ENCODE measurements at places on chromosomes 3 and 15.

- DNase-seq, result no peak
These were observed 23.6 kb upstream of the BCL2A1 start for GRCh38 chr15:79994615-79995014.

GRCh38 chr3:68142441-68142840 is 488.0 kb upstream of the SUCLG2 start:
- DNase-seq, result no peak

- DNase-seq, result no peak
These were observed 429.6 kb downstream of the LPP start for GRCh38 chr3:188583341-188584161.

GRCh38 chr3:157128771-157129681 is 30.9 kb downstream of the CCNL1 start:
- DNase-seq, result no peak

DNA sequence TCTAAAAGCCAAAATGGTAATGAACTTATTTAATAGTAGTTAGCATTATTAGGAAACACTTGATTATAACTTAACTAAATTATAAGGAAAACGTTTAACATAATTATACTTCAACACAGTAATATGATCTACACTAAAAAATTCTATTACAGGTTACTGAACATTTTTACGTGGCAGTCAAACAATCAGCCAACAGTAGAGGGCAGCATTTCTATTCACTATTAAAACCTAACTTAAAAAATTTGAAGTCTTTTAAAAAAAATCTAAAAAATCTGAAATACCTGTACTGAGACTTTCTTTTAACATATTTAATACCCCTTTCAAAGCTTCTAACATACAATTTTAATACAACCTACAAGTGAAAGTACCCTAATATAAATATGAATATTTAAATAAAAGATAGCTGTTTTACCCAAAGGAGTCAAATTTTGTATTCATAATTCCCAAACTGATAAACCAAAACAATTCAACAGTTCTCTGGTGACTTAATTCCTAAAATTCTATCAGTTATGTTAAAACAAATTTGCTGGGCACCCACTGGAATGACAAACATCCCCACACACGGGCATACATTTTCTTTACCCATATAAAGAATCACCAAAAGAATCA is 41.5 kb downstream of the DLG1 start:
- no peak for DNase-seq

DNA sequence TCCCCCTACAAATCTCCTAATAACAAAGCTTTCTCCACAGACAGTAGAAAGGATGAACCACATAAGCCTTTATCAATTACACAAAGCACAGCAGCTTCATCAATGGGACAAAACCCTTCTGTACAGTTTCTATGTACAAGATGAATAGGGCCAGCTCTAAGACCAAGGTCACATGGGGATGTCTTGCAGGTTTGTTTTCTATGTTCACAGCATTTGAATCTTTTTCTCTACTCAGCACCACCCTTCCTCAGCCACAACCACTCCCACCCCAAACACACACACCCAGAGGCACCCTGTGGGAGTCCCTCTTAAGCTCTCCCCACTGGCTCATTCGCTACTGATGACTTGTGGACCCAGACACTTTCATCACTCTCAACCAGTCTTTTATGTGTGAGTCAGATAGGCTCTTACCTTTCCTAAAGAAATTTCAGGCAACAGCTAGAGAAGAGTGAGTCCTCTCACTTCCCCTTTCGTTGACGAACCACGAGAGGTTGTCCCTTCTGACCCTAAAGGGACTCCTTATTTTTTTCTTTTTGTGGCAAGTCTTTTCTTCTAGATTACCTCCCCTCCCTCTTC is 57.9 kb downstream of the ARHGAP31 start:
- no peak for DNase-seq

GRCh38 chr15:73081321-73081958 is 29.2 kb downstream of the NEO1 start:
- peak; percentile 1 for DNase-seq

GRCh38 chr3:56829533-56829932 is 27.8 kb upstream of the ARHGEF3 start:
- DNase-seq, result no peak

- no peak for DNase-seq
These were observed 74.1 kb upstream of the RAP2B start for GRCh38 chr3:153087595-153088566.

GRCh38 chr3:190840146-190840545 is 22.3 kb downstream of the GMNC start:
- no peak for DNase-seq

- no peak for DNase-seq
These were observed 696.0 kb downstream of the ZNF385D start for GRCh38 chr3:21055015-21055414.

DNA sequence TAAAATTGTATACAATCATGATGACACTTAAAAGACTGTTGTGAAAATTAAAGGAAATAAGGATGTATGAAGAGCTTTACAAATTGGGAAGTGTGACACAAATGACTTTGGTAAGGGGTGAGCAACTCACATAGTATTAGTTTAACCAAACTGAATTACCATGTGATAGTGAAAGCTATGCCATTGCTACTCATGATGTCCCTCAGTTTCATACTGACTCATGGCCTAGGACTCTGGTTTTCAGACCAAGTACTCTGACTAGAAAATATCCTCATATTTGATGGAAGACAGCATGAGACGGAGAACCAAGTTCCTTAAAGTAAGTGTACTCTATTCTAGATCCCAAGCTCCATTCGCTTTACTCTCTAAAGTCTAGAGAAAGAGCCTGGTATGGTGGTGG is 203.2 kb upstream of the ICE2 start:
- no peak for DNase-seq

- no peak for DNase-seq
These were observed 498.1 kb upstream of the RGMA start for GRCh38 chr15:93587059-93587521.

DNA sequence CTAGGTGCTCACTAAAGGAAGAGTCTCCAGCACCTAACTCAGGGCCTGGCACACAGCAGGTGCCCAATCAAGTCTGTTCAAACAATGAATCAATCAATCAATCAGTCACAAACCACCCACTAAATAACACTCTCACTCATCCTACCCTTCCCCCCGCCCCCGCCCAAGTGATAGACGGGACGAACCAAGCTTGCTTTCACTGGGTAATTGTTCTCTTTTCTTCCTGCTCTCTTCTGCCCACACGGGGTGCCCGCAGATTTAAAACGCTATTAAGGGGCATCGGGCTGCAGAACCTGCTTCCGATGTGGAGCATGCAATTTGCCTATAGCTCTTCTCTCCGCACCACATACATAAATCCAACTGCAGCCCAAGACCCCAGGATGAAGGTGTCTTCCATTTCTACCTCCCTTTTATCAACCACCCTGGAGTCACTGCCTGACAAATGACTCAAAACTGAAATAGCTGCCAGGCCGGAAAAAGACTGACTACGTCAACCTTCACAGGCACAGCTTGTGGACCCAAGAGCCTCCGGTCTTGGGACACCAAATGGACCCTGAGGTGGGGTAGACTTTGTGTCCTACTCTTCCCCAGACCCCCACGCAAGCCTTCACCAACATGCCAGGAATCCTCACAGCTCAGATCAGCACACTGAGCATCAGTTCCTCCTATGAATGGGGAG is 1.7 kb downstream of the KLHL25 start:
- no peak for DNase-seq

GRCh38 chr15:64686130-64686735 is 89.2 kb downstream of the RBPMS2 start:
- no peak for DNase-seq

DNA sequence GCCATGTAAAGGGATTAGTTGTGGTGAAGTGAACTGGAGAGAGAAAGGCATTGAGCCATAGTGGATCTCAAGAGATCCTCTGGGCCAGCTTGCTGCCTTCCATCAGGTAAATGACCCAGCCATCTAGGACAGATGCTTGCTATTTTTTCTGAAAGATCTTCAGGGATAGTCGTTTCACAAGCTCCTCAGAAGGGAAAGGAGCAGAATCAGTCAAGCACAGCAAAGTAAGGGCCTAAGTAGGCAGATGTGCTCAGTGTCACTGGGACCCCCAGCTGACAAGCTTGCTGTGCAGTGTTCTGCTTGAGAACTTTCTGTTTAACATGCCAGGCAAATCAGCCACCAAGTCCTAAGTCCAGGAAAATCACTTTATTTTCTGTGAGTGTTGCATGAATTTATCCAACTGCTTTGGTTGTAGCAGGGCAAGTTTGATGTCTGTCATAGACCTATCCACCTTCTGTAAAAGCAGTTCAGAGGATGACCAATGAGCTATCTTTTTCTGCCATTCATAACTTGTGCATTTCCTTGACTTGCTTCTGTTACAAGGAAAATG is 319.8 kb downstream of the IL5RA start:
- no peak for DNase-seq

DNA sequence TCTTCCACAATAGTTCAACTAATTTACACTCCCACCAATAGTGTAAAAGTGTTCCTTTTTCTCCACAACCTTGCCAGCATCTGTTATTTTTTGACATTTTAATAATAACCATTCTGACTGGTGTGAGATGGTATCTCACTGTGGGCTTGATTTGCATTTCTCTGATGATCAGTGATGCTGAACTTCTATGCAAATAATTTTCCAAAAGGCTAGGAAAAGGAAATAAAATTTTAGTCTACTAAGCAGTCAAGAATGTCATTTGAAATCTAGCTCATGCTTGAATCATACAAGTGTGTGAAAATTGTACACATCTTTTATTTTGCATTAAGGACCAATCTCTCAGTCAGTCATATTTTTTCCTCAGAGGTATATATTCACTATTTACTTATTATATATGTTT is 101.7 kb upstream of the UBP1 start:
- no peak for DNase-seq

GRCh38 chr3:11385891-11386290 is 113.7 kb downstream of the ATG7 start:
- no peak for DNase-seq

- no peak for DNase-seq
These were observed 56.3 kb downstream of the PLCL2 start for GRCh38 chr3:16940769-16941700.

GRCh38 chr3:44950275-44950734 is 25.7 kb downstream of the ZDHHC3 start:
- DNase-seq, result peak; percentile 15

GRCh38 chr15:73994413-73994883 is at the start of gene PML:
TSS of gene PML (plus strand) at chr15:73994716. CDS start at chr15:73994813, 97 bp downstream.
- peak; percentile 83 for DNase-seq

GRCh38 chr15:43194795-43195194 is 9.6 kb downstream of the CCNDBP1 start:
- DNase-seq, result no peak

GRCh38 chr15:98835876-98836275 is 171.7 kb downstream of the PGPEP1L start:
- DNase-seq, result no peak

DNA sequence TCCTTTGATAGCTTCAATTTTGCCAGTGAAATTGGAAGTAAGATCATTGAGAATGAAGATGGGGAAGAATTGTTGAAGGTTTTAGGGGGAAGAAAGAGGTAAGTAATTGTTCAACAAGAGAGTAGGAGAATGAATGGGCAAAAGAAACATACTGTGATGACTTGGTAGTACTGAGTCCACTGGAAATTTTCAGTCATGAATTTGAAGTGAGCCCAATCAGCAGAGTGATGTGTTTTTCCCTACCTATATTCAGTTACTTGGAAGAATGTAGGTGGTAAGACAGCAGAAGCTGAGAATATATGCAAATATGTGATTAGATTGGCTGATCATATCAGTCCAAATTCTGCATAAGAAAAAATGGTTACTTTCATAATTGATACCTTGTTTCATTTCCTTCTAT is 569.6 kb downstream of the AGBL1 start:
- no peak for DNase-seq

DNA sequence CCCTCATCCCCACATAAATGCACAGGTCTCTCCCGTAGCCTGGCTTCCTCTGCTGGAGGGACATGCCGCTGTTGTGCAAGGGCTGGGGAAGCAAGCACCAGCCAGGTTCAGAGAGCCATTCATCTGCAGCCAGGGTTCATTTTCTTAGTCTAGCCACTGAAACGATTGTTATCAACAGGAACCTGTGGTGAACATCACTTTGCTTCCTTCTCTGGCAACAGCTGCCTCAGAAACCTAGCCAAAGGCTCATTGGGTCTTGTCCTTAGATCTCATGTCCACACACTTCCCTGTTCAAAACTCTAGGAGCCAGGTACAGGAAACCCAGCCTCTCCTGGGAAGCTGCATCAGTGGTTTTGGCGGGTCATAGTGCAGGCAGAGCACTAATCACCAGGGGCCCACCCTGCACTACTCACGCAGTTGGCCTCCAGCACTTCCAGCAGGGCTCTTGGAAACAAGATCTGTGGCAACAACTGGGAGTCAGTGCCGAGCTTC is 47.0 kb downstream of the OXNAD1 start:
- no peak for DNase-seq

GRCh38 chr3:107346564-107346963 is 30.7 kb upstream of the CCDC54 start:
- no peak for DNase-seq

DNA sequence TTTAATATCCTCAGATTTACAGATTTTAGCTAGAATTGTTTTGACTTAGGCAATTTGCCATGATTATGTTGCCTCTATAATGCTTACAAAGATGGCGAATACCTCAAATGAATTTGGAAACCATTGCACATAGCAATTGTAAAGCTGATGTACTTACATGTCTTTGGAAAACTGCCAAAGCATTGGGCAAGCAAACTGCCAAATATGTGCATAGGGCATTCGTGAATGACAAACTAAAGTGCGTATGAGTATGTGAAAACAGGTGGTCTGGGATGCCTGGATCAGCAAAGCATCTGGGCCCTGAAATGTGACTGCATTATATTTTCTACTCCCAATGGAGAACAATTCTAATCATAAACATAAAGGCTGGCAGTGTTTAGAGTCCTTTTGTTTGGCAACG is 445.3 kb upstream of the ROBO1 start:
- DNase-seq, result no peak

GRCh38 chr3:84442533-84442932 is 516.3 kb upstream of the CADM2 start:
- DNase-seq, result no peak

- DNase-seq, result no peak
These were observed 59.6 kb downstream of the MAGI1 start for GRCh38 chr3:65979162-65979561.

DNA sequence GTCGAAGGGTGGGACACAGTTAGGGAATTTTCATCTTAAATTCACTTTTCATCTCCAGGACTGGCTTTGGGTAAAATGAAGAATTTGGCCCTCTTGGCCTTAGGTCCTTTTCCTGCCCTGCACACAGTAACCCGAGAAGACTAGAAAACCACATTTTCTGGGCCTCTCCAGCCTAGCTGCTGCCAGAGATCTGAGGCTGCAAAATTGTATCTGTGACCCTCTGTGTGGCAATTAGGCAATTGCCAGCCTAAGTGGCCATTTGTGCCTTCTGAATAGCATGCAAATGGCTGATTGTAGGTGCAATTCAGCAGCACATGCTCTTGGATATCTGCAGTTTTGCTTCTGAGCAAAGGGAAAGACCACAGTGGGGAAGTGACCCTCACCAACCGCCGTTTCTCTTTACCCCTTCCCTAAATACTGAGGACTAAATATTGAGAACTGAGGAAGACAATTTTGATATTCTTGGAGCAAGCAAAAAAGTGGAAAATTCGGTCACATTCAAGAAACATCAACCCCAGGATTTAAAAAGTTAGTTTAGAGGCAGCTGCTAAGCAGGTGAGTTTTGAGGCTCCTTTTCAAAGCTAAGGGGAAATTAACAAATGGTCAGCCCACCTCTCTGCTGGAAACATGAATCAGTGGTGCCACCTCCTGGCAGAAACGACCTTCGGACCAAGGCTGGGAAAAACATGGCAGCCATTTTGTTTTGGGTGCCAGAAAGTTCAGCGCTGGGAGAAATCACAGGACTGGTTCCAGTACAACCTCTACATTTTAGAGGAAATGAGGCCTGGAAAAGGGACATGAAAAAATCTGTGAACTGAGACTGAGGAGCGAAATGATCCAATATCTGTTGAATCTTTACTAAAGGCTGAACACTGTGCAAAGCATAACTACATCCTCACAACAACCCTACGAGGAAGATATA is 56.6 kb upstream of the PRTG start:
- DNase-seq, result peak; percentile 23
